NCI-H2081 (cell line): ENCODE measurements at places on chromosomes 1 and 21.

DNA sequence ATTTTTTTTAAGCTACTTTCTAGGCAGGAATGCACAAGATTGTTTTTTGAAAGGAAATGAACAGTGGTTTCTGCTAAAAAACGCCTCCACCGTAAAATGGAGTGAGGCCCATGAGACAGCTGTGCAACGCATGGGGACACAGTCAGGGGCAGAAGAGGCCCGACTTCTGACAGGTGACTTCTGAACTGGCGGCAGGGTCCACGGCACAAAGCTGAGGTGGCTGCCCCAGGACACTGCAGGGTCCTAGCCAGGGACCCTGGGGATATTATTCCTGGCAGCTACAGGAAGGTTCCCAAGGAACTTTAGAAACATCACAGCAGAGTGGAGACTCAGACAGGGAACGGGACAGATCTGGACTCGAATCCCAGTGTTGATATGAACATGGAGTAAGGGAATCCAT is 75.1 kb downstream of the SIM2 start:
- DNase-seq = no peak

DNA sequence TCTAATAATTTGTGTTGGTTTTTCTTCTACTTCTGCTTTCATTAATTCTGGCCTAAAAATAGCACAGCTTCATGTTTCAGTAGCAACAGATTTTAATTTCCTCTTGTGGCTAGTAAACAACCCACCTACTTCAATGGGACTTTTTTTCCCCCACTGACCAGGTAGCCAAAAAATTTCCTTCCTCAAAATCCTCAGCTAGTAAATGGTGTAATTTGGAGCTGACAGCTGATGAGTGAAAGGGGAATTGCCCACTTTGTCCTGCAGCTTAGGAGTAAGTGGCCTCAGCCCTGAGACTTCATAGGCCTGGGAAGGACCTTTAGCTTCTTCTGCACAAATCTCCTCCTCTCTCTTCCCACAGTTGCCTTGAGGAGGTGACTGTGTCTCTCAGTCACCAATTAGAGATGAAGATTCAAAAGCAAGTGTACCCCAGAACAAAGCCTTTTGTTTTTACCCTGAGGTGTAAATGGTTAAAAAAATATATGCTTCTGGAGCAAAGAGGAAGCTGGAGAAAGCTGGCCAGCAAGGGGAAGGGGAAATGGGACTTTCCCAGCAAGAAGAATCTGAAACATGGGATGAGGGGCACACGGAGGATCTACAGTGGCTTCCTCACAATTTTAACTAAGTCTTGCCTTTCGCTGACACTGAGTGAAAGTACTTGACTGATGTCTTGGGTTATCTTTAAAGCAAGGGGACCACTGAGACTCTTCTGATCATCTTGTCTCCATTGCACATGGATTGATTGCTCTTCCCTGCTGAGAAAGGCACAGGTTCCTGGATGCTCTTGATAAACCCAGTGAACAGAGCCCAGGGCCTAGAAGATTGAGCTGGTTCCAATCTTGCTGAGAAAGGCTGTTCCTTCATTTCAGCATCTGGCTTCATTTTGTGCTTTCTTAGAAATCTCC is 35.8 kb upstream of the VCAM1 start:
- no peak for DNase-seq

GRCh38 chr1:17065666-17066065 is 11.8 kb upstream of the SDHB start:
- DNase-seq = no peak

DNA sequence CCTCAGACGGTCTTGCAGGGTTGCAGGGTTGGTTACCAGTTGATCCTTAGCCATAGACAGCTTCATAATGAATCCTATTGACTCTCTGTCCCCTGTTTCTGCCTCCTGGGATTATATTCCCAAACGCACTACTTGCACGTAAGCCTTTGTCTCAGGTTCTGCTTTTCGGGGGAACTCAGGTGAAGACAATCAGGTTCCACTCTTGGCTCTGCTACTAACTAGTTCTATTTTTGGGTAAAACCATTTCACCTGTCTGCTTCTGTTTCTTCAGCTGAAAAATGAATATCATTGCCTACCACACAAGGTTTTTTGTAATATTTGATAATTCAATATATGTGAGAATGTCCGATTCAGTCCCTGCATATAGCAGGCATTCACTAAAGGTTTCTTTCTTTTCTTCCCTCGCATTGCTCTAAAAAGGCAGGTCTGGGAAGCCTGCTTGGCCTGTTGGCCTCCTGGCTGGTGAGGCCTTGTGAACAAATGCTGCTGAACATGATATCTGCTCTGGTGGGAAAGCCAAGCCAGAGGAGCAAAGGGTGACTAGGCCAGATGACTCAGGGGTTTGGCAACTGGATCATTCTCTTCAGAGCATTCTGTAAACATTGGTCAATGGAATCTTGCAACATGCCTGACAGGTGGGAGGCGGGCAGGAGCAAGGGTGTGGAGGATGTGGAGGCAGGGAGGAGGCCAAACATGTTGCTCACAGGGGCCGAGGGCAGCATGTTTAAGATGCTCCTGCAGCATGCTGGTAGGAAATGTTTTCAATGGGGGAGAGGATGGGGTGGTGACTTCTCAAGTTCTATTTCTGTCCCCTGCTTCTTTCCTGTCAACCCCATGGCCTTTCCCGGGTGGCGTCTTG is 23.8 kb downstream of the IER5 start:
- DNase-seq = no peak

DNA sequence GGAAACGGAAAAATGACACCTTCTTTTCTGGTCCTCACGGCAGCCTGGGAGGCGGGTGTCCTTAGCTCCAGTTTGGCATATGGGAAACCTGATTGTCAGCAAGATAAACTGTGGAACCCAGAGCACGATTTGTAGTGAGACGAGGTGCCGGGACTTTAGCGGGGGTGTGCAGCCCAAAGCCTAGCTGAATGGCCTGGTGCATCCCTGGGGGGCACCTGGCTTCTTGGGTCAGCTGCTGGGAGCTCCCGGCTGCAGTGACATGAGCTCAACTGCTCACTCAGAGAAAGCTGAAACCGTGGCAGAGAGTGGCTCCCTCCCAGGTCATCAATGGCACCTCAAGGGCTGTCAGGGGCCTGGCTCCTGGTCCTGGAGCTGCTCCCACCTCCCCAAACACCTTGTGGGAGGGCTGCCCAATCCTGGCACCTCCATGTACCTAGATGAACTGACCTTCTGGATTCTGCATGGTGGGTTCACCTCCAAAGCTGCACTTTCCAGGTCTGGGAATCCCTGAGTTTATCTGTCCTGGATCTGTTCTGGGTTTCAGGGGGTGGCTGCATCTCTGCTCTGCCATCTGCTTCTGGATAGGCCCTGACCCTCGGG is 260.5 kb downstream of the MATN1 start:
- no peak for DNase-seq

GRCh38 chr1:206757524-206758266 is 12.9 kb upstream of the IL19 start:
- DNase-seq = no peak

DNA sequence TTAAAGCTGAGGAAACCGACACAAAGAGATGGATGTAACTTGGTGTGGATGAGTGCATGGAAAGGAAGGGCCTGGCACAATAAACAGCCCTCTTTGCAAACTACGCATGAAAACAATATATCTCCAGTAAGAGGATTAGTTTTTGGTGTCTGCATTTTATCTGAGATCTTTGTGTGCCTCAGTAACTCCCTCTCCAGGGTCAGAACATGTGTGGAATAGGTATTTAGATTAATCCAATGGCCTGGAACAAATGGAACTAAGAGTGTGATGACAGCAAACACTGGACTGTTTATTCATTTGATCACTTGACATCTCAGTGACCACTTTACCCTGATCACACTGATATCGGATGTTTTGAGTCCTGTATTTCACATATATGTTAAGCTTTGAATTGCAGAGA is 45.3 kb downstream of the AKNAD1 start:
- DNase-seq = no peak

DNA sequence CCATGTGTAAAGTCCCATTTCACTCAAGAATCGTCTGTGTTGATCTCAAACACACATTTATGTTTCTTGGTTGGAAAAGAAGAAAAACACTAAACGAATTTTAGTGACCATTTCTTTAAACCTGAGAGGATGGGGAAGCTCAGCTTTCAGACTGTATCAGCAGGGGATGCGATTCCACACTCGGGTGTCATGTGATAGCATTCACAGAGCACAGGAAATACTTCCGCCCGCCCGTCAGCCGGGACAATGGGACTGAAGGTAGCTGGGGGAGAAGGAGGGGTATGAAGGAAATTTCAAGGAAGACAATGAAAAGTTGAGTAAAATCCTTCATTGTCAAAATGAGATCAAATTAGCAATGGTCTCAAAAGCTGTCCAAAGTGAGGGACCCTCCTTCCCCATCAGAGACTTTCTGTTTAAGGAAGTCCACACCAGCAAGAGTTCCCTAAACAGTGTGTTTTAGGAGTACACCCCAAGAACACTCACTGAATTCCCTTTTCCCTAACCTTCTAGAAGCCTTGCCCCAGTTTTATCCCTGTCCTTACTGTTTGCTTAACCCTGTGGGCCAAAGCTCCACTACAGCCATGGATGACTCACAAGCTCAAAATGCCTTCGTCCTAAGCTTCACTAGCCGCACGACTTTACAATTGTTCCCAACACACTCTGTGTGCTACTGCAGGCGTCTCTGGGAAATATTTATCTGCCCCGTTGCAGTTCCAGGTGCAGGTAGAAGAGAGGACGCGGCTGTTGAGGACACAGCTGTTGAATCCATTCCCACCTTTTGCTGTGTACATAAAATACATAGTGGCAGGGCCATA is 51.4 kb upstream of the SIM2 start:
- DNase-seq = no peak

GRCh38 chr21:44405091-44405947 is 50.0 kb upstream of the LRRC3 start:
- no peak for DNase-seq

DNA sequence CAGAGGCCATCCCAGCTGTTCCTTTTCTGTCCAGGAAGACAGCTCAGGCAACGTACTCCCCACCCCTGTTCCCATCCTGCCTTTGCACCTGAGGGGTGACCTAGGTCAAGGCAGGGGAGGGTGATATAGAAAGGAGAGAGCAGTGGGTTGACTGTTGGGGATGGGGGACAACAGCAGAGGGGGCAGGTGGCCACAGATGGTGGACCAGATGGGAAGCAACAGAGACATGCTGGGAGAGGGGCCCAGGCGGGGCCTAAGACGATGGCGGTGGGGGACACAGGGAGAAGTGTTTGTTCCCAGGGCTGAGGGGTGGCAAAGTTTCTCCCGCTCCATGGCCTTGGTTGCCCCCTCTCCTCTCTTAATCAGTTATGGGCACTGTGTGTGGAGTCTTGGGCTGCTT is 6.3 kb downstream of the CELSR2 start:
- DNase-seq = no peak

GRCh38 chr1:224380003-224380402 is 23.3 kb downstream of the CNIH4 start:
- no peak for DNase-seq

DNA sequence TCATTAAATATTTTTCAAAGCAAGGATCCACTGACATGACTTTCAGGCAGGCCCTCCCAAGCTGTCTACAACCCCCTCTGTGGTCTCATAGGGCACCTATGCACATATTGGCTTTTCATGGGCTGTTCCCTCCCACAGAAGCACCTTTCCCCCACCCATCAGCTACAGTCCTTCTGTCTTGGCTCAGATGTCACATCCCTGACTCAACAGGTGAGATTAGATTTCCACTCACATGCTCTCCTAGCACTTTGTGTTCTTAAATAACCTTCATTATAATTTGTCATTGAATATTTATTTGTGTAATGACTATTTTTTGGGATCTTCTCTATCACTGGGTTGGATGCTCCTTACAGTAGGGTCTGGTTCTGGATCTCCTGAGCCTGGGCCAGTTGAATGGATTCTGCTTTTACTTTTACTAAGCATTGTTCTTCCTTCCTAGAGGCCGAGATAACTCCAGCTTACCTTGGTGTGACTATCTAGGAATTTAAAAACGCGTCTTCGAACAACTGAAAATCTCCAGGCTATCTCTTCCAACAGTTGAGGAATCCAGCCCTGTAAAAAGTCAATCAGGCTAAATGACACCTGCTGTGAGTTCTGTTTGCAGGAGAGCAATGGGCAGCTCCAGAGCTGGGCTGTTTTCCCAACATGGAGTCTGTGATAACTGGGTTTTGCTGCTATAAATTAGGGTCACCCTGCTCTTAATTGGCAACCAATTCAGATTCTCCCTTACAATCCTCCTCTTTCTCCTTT is 16.2 kb downstream of the ROR1 start:
- no peak for DNase-seq

- DNase-seq = no peak
These were observed 1.3 kb downstream of the TACSTD2 start for GRCh38 chr1:58575551-58576324.

DNA sequence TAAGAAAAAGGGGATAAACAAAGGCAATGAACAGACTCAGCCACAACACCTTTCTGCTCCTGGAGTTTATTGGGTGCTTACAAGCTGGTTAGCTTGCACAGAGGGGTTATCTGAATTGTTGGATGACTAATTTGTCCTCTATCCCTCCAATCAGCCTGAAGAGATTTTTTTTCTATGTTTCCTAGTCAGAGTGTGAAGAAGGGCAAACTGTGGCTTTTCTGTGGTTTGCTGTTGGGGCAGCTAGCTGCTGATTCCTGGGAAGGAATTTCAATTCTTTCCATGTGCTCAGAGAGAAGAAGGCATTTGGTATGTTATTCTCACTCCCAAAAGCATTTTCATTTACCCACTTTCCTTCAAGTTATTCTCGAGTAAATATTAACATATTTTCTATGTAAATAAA is 48.6 kb downstream of the PCP4 start:
- DNase-seq = no peak

GRCh38 chr21:33619726-33620125 is 21.8 kb downstream of the CRYZL1 start:
- DNase-seq = no peak

DNA sequence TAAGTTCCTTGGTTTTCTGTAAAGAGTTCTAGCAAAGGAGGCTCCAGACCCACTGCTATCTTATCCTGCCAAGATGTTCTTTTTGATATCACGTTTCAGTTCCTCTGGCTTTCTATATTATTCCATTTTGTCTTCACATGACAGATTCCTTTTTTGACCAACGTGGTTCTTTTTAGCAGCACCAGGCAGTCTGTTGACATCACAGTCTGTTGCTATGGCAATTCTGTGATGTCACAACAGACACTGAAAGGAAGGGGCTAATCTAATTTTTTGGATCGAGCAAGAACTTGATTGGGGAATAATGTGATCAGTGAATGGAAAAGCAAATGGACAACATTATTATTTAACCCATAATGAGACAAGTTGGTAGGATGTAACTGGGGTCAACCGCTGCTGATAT is 64.5 kb upstream of the GOLT1A start:
- DNase-seq = no peak

- no peak for DNase-seq
These were observed 66.1 kb downstream of the FASLG start for GRCh38 chr1:172724765-172725613.
